ENCODE measurements at places on chromosomes 12 and 14. TPM values are rescaled to one million over a fixed set of nuclear protein-coding genes. Genes with fewer than 3 reads are reported as not detected.

- DNase-seq = peak; percentile 10
Observed at GRCh38 chr12:109736552-109737108, 23.0 kb downstream of the FAM222A start.

DNA sequence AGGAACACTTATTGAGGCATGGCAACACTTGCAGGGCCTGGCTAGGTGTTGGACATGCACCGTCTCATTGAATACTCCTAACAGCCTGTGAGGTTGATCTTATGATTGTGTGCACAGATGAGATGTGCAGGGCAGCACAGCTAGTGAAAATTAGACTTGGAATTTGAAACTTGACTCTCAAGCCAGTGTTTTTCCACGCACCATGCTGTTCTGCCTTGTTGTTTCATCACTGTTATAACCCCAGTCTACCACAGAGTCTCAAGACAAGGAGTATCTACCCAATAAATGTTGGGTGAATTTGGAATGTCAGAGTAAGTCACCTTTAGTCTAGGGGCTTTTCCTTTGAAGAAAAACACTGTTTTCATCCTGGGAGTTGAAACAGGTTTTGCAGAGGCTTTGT lies 55.8 kb upstream of the LRIG3 start:
- DNase-seq = no peak

- no peak for DNase-seq
Observed at GRCh38 chr12:40375076-40375475, 150.3 kb downstream of the LRRK2 start.

- no peak for DNase-seq
Observed at GRCh38 chr12:131095826-131096680, 142.3 kb downstream of the ADGRD1 start.

DNA sequence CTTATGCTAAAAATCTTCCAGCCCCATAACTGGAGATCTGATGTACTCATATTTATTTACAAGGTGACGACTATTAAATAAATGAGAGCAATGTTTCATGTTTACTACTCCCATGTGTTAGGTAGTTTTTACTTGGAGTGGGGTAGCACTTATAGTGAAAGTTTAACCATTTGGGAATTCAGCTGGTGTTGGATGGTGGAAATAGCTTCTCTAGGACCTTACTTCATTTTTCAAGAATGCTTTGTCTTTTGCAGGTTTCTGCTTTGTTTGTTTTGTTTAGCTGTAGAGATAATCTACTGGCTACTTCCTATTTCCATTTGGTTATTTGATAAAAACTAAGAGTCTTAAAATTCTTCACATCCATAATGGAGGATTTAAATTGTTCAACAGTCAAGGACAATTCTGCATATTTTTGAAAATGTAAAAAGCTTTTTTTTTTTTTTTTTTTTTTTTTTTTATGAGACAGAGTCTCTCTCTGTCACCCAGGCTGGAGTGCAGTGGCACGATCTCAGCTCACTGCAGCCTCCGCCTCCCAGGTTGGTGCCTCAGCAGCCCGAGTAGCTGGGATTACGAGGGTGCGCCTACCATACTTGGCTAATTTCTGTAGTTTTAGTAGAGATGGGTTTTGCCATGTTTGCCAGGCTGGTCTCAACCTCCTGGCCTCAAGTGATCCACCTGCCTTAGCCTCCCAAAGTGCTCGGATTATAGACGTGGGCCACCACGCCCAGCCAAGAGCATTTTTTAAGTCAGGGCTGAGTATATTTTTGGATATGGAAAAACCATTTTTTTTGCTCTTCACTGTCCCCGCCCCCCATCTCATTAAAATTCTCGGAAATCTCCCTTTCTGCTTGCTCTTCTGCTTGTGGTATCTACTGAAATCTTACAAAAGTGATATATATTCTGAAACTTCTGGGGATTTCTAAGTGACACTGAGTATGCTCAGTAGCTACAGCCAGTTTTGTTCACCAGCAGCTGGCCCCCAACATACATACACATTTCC lies 1.4 kb upstream of the ABCD2 start:
- peak; percentile 2 for DNase-seq

- DNase-seq = no peak
Observed at GRCh38 chr14:63902375-63902976, 49.7 kb downstream of the SYNE2 start.

GRCh38 chr12:62898526-62898925 lies 36.4 kb downstream of the PPM1H start:
- no peak for DNase-seq

GRCh38 chr14:87785897-87786296 lies 207.1 kb downstream of the GALC start:
- no peak for DNase-seq

- no peak for DNase-seq
Observed at GRCh38 chr14:23164250-23164649, 19.2 kb downstream of the SLC7A8 start.

GRCh38 chr14:31935391-31935790 lies 141.7 kb upstream of the ARHGAP5 start:
- no peak for DNase-seq

DNA sequence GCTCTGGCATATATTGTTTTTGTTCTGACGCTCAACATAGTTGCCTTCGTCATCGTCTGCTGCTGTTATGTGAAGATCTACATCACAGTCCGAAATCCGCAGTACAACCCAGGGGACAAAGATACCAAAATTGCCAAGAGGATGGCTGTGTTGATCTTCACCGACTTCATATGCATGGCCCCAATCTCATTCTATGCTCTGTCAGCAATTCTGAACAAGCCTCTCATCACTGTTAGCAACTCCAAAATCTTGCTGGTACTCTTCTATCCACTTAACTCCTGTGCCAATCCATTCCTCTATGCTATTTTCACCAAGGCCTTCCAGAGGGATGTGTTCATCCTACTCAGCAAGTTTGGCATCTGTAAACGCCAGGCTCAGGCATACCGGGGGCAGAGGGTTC lies 77.0 kb downstream of the GTF2A1 start:
- DNase-seq = no peak

DNA sequence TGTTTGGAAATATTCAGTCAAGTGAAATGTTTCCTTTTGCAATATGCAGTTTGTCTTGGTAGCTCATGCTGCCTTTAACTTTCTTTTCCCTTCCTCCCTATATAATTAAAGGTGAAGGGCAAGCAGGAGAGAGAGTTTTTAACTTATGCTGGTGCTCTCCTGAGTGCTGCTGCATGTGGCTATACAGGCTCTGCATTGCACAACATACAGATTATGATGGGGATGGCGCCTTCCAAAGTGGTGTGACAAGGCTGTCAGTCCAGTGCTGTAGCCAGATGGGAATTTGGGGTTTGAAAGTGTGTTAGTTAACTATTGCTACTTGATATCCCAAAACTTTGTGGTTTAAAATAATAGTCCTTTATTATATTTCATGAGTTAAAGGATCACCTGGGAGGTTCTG lies 199.0 kb downstream of the ATP23 start:
- DNase-seq = no peak

DNA sequence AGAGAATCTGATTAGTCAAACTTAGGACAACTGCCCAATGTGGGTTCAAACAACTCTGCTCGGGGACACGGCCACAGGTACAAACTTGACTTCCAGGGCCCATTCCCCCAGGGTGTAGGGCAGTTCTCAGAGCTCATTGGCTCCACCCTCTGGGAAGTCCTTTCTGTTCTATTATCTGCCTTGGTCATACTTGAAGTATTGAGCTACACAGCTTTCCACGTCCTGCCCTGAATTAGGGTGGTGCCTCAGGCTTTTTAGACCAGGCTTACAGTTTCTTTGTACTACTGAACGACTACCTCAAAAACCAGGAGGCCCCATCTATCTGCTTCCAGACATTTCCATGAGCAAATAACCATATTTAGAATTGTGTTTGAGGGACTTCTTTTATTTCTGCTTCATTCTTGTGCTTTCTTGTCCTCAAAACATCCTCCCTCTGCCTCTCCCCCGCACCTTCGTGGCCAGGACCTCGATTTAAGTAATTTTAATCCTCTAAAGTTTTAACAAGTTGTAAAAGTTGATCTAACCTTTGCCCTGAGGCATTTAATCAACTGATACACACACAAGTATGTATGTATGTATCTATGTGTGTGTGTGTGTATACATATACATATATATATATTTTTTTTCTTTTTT lies 281.7 kb upstream of the AMIGO2 start:
- peak; percentile 46 for DNase-seq

- no peak for DNase-seq
Observed at GRCh38 chr14:79502136-79502750, 709.1 kb downstream of the DIO2 start.

GRCh38 chr14:53701108-53701875 lies 255.3 kb downstream of the BMP4 start:
- no peak for DNase-seq

DNA sequence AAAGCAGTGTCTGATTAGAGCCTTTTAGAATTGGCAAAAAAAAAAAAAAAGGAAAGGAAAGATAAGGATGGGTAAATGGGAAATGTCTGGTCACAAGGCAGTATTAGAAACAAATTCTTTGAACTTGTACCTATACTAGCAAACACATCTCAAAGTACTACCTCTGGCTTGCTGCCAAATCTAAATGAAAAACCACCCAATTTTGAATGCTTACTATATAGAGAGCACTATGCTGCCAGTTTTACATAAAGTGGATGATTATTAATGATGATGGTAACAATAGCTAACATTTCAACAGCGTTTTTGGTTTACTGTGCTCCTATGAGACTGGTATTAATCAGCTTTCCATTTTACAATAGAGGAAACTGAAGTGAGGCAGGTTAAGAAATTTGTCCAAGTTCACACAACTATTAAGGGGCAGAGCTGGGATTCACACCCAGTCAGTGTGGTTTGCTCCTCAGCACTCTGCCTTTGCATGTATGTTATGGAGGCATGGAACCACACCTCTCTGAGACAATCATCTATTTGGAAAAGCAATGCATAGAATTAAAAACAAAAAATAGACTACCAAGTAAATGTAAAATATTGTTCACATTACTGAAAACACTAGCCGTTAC lies 34.2 kb downstream of the ATP2B1 start:
- no peak for DNase-seq

DNA sequence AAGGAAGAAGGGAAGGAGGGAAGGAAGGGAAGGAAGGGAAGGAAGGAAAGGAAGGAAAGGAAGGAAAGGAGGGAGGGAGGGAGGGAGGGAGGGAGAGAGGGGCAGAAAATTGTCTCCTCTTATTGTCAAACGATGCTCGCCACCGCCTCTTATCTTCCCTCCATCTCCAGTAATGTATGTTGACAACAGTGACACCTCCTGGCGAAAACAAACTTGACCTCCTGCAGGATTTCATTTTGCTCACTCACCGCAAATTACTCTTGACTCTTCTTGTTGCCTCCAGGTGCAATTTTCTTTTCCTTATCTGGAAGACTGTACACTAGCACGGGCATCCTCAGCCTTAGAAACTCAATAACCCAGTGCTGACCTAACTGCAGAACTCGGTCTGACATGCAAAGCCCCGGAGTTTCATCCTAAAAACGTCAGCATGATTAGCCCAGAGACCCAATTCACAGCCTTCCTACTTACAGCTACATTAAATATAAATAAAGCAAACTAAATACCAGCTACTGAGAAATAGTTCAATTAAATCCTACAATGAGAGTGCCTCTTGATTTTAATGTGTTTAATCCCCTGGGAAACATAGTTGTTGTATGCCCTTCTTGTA lies 512.4 kb upstream of the TMPO start:
- DNase-seq = no peak

GRCh38 chr12:93048656-93049055 lies 119.6 kb upstream of the EEA1 start:
- peak; percentile 29 for DNase-seq

- no peak for DNase-seq
Observed at GRCh38 chr12:5031958-5032357, 11.7 kb upstream of the KCNA5 start.

DNA sequence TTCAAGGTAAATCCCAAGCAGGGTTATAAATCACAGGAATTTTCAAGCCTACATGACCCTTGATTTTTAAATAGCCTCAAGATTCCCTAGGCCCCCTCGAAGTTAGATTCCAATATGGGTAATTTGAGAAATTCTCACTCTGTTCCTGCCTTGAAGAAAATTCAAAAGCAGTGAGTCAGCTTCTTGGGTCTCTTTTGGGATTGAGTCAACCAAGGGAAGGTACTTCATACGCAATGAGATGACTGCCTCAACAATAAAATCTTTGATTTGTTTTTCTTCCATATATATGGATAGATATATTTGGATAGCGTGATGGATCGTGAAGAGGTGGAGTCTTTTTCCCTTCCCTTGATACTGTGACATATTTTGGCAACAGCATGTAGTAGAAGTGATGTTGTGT lies 180.4 kb upstream of the ATP2B1 start:
- DNase-seq = peak; percentile 11

DNA sequence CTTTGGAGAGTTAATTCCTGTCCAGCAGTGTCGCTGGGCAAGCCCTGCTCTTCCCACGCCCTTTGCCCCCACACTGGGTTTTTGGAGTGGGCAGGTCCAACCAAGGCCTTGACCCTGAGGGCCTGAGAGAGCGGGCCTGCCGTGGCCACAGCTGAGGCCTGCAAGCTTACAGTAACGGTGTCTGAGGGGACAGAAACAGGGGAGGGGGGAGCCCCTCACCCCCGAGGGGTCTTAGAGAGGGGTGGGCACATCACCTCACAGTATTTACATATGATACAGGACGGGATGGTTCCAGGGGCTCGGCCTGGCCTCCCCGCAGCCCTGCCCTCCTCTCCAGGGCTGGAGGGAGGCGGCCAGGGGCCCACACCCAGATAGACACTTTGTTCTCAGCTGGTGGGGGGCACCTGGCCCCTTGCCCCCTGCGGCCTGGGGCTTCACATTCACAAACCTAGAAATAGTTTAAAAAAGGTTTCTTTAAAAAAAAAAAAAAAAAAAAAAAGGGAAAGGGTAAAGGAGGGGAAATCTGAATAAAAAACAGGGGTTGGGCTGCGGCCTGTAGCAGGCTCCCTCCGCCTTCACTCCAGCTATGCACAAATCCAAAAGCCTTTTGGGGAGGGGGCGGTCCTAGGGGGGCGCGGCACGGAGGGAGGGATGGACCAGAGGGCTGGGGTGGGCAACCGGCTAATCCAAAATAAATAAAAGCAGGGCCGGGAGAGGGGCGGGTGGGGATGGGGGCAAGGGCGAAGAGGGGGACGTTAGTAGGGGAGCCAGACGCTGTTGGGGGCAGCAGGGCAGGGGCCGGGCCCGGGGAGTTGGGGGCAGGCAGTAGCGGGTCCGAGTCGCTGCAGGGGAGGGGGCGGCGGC lies 14.8 kb upstream of the PLA2G1B start:
- no peak for DNase-seq

- DNase-seq = peak; percentile 95
Observed at GRCh38 chr14:103594265-103594664, 31.5 kb downstream of the COA8 start.

- DNase-seq = no peak
Observed at GRCh38 chr14:101349108-101349507, 212.2 kb upstream of the DIO3 start.

DNA sequence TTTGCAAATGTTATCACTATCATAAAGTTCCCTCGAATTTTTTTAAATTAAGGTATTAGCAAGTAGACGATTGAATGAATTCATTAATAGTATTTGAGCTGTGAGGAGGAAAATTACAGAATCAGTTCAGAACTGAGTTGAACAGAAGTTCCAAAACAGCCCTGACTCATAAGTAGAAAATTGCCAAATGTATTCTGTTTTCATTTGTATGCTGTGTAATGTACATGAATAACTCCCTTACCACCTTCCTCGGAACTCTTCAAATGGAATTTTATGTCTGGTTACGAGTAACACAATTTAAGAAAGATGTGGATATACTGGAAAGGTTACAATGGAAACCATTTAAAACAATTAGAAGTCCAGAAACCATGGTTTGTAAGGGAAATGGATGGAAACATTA lies 283.3 kb upstream of the FAR2 start:
- DNase-seq = no peak

The SLCO1A2 gene
- not detected for total RNA-seq

The ABCD2 gene
- 0.10 TPM for total RNA-seq

The FLVCR2 gene
- total RNA-seq = 1.3 TPM

The RTL1 gene
- not detected for total RNA-seq

The CRACR2A gene
- 12.4 TPM for total RNA-seq

The FOXN4 gene
- not detected for total RNA-seq

The SOCS4 gene
- total RNA-seq = 16.0 TPM

The RNU7-1 gene
- not detected for total RNA-seq

Data from RPMI7951 (cell line).